ENCODE measurements at places on chromosomes 12 and 14.

DNA sequence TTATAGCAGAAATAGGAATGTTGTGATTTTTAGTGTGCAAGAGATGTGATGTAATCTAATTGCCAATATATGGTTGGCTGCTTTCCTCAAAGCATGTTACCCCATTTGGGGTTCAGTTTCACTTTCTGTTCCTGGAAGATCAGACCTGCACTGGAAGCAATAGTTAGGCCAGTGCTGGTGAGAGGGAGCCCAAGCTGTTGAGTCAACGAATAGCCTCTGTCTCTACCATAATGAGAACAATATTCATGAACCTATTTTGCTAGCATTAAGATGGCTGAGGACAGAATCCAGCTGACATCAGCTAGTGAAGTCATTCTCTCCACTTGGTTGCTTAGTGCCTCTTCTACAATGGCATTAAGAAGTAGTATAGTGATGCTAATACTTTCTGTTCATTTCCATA is 379.9 kb upstream of the DCN start:
- no peak for DNase-seq

DNA sequence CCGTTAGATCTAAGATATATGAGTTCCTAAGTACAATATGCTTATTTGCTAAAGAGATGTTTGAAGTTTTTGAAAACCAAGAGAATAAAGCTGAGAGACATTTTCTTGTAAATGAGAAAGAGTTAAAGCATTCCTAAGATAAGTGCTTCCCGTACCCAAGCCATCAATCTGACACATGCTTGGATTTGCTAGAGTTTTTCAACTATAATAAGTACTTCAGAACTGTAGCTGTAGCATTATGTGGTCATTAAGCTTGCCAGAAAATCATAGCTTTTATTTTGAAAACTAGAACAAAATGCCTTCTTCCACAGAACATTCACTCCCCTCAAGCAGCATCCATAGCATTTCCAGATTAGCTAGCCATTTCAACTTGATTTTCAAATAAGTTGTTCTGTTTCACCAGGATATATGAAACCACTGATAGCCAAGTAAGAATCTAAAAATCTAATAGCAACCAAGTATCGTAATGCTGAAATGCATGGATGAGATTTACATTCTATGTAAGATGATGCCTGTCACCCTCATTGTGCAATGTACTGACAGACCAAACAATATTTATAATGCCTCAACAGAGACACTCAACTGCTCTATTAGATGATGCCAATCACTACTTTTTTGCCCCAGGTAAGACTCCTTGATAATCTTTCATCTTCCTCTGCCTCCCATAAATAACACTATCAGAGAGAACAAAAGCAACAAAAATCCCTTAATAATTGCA is 8.0 kb downstream of the SNW1 start:
- no peak for DNase-seq

GRCh38 chr14:50007123-50007903 is 109.1 kb downstream of the VCPKMT start:
- DNase-seq, result no peak

DNA sequence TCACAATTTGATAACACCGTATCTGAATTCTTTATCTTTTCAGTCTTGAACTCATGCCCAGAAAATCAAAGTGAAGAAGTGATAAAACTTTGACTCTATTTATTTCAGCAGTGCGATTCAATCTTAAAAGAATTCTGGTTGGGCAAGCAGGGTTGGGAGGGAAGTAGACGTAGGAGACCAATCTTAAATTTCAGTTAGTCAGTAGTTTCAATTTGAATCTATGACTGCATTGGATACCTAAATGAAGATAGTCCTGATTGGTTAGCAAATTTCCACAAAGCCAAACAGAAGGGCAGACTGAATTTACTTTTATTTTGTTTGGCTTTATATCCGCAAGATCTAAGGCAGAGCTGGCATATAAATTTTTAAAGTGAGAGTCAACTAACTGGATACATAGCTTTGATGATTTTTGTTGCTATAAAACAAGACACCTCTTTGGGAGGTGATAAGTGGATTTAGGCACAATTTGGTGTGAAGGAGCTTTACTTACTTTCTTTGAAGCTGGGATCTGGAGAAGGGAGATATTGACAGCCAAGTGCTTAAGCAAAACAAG is 2.6 kb downstream of the ACSS3 start:
- DNase-seq, result no peak

DNA sequence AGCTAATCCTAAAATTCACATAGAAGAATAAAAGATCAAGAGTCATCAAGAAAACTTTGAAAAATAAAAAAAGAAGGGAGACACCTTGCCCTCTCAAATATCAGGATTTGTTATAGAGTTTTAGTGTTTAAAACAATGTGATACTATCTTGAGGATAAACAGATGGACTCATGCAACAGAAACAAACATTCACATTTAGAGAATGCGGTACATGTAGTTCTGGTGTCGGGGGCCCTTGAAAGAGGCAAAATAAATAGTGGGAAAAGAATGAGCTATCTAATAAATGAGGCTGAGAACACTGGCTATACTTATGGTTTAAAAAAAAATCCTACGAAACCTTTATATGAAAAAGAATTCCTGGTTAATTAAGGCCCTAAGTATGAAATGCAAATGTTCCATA is 127.7 kb downstream of the LLPH start:
- no peak for DNase-seq

- DNase-seq, result no peak
Measured at GRCh38 chr12:39628836-39629235, 9.2 kb upstream of the ABCD2 start.

- no peak for DNase-seq
Measured at GRCh38 chr14:34329301-34329700, 132.7 kb downstream of the SPTSSA start.

DNA sequence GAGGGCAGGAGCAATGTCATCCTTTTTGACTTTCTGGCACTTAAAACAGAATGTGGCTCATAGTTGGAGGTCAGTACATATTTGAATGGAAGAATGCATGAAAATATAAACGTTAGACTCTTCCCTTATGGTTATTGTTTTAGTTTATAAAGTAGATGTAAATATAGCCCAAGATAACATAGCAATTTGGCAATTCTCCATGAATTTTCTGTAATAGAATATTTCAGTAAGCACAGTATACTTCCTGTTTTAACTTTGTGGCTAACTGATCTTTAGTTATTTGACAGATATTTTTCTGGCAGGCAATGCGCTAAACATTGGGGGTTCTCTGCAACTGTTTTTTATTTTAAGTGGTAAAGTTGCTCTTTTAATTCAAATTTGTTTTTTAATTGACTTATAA is 763.0 kb downstream of the NRXN3 start:
- no peak for DNase-seq

GRCh38 chr14:69921052-69921451 is 41.8 kb downstream of the SMOC1 start:
- no peak for DNase-seq

GRCh38 chr12:62893276-62893675 is 41.7 kb downstream of the PPM1H start:
- no peak for DNase-seq

DNA sequence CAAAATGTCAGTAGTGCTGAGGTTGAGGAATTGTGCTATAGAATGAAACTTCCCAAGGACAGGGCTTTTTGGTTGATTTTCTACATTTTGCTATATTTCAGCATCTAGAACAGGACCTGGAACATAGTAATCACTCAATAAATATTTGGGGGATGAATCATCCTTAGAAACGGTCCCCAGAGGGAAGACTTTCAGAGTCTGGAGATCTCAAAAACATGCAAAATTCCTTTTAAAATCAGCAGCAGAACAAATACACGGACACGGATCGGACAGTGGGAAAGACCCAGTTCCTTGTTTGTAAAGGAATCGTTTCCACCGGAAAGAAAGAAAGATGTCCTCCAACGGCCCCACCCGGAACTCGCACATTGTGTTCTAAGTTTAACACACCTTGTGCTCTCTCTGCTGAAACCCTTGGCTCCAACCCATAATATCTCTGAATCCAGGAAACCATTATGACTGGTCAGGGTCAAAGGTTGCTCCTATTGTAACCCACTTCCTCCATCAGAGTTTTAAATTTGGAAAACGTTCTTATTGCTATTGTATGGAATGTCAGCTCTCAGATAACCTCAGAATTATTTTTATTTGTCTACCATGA is 617.2 kb downstream of the MED13L start:
- DNase-seq, result no peak

DNA sequence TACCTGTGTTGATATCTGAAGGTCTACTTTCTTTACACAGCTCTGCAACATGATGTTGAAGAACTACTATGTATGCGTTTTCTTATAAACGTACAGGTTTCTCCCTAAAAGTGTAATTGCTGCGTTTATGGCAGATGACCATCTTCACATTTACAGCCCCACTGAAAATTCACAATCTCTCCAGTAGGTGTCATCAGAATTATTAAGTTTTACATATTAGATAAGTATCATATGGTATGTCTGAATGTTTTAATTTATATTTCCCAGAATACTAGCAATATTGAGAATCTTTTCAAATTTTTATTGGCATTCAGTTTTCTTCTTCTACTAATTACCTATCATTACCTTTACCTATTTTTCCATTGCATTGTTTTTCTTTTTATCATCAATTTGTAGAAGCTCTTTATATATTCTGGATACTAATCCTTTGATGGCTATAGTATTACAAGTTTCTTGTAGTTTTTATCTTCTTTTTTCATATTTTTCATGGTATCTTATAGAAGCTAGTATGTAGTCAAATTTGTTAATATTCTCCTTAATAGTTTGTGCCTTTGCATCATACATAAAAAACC is 123.5 kb downstream of the CAPZA3 start:
- DNase-seq, result no peak

DNA sequence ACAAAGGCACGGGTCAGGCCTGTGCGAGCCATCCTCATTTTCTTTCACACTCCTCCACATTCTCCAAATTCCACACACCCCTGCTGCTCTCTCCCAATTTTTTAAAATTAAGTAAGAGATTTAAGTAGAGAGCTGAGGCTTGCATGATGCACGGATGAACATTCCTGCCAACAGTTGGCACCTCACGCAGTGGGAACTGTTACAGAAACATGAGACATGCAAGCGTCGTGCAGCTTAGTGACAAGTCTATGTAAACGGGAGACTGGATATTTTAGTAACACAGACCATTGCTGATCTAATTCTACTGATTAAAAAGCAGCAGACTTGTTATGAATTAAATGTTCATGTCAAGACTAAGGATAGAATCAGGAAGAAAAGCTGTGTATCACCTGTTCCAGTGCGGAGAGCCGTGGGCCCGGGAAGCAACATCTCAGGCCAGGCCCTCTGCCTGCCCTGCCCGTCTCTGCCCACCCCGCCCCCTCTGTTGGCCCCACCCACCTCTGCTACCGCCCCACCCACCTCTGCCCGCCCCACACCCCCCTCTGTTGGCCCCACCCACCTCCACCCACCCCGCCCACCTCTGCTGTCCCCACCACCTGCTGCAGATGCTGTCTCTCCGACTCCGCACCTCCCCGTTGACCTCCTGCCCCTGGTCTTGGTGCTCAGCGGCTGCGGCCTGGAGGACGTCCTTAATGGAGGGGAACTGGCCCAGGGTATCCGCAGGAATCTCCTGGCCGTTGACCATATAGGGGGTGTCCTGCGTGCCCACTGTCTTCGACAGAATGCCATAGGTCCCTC is 21.2 kb downstream of the GOLGA3 start:
- DNase-seq, result no peak

DNA sequence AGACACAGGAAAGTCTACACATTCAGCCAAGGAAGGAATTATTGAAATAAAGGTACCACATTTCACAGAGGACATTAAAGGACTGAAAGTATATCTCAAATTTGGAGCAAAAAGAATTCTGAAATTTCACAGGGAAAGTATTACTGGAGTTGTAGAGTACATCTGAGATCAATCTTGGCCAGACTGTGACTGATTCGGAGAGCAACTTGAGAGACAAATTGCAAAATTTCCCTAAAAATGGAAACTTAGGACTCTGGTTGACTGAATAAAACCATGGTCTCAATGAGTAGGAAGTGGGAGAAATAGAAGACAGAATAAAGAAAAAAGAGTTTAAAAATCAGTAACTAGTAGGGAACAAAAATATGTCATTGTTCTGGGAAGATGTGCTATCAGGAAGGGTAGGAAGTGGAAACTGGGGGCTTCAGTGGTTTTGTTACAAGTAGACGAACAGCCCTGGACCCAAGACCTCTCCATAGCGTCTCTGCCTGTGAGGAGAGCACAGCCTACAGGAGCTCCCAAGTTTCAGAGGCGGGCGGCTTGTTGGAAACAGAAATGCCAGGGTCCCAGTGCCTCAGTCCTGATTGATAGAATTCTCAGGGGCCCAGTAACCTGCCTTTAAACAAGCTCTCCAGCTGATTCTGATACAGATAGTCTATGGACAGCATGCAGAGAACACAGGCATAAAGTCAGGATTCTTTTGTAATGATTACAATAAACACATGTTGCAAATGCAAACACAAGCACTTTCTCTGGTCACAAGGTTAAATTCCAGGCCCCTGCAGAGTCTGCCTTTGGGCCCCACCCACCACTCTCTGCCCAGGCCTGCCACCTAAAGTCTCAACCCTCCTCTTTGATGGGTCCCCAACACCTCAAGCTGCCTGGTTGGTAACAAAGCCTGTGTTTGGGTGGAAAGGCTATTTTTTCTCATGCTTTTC is 63.1 kb downstream of the BBS10 start:
- DNase-seq, result no peak

DNA sequence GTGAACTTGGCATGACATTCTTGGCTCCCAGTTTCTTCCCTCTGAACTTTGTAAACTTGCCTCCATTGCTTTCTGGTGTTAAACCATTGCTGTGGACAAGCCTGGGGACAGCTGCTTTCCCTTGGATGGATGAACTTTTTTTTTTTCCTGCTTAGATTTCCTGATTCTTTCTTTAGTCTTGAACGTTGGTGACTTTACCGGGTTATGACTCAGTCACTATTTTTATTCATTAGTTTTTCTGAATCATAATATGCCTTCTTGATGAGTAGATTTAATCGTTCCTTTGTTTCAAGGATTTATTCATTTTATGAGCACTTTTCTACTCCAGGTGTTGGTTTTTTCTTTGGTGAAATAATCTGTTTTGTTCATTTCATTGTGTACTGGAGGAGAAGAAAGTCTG is 155.0 kb upstream of the RTL1 start:
- DNase-seq, result no peak

DNA sequence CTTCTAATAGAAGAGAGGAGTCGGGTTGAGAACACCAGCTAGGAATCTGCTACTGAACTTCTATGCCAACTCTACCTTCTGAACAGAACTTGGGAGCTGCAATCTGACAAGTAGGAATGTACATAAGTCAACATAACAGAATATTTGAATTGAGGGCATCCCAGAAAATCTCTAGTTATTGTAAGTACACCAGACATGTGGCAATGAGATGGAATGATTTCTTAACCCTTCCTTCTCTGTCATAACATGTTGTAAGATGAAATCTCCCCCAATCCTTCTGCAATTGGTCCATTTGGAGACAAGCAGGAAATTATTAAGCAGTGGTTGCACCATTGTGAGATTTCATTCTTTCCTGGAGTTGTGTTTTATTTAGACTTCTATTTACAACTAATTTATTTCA is 68.7 kb upstream of the TMPO start:
- DNase-seq, result no peak

Measured in NCI-H1048 (cell line).